ENCODE measurements at places on chromosomes 6 and 20.

- no peak for DNase-seq
Observed at GRCh38 chr6:156928972-156929371, 151.8 kb downstream of the ARID1B start.

GRCh38 chr20:44336725-44337380 is at the start of gene R3HDML:
TSS of gene R3HDML (plus strand) at chr20:44337043. CDS start at chr20:44337158, 115 bp downstream.
- no peak for DNase-seq

DNA sequence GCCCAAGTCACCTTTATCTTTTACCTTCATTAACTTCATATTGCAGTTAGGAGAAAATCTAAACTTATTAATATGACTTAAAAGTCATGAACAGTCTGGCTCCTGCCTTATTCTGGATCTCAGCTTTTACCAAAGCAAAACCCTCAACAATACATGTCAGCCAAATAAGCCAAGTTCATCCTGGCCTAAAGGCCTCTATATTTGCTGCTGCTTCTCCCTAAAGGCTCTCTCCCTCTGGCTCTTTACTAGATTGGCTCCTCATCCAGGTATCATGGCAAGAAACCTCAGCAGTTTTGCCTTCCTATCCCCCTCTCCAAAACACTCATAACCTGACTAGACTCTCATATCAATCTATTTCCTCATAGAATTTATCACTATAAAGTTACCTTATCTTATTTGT is 11.1 kb downstream of the LMBRD1 start:
- no peak for DNase-seq

DNA sequence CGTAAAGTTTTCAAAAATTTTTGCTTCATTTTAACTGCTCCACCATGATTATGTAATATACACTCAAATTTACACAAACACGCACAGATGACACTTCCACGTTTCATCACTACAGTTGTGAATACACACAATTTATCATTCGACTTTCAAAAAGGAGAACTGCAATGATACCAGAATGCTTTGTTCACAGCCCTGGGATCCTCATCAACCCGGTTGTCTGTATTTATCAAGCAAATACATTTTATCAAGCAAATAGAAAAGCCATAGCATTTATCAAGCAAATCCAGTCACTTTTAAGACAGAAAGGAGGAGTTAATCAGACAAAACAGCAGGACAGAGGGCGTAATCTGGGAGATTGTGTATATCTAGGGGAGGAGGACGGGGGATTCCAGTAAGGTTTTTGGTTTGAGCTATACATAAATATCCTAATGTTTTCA is 20.3 kb upstream of the ABT1 start:
- no peak for DNase-seq

GRCh38 chr20:32411955-32412706 is 54.0 kb downstream of the ASXL1 start:
- DNase-seq = no peak

DNA sequence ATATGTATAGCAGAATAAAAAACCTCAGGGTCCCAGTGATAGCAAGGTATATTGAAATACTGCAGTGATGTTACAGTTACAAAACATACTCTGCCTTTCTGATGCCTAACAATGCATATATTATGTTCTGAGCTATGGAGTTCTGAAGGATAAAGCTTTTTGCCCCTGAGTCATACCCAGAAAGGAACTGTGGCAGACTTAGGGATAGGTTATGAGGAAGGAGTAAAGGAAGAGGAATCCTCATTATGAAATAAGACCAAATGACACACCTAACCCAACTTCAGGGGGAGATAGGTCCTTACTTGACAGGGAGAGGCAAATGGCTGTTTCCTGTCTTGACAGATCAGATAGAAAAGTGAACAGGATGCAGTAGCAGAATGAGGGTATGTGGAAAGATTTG is 940.6 kb upstream of the FLRT3 start:
- no peak for DNase-seq

DNA sequence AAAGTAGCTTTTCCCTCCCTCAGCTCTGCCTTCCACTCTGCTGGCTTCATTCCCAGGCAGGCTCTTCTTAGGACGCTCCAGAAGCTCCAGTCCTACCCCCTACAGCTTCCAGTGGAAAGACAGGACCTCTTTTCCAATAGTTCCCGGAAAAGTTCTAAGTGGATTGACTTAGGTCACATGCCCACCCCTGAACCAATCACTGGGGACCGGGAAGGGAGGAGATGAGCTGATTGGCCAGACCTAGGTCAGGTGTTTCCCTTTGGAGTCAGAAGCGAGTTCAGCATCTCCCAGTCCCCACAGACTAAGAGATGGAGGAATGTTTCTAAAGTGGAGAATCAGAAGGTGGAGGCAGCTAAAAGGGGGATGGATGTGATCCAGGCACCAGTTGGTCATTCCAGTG is 62.9 kb upstream of the KCNG1 start:
- no peak for DNase-seq

GRCh38 chr20:48171626-48172356 is 386.5 kb upstream of the SULF2 start:
- DNase-seq = no peak

DNA sequence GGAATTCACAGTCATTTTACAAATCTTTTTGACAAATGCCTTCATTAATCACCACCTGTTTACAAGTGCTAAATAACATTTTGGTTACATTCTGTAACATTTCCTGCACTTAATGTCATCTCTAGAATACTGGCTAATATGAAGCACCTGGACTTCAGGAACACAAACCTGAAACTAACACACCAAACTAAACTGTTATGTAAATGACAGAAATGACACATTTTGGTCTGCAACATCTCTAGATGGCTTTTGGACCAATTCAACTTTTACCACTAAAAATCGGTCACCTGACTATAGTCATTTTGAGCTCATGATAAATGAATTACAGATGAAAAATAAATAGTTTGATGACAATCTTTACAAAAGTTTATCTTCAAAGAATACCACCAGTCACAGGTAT is 80.6 kb downstream of the ATG5 start:
- no peak for DNase-seq

DNA sequence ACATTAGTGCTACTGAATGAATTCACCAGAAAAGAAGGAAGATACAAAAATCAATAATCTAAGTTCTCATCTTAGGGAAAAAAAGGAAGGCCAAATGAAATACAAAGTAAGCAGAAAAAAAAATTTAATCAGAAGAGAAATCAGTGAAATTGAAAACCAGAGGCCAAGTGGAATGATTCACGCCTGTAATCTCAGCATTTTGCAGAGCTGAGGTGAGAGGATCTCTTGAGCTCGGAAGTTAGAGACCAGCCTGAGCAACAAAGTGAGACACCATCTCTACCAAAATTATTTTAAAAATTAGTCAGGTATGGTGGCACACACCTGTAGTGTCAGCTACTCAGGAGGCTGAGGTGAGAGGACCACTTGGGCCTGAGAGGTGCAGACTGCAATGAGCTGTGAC is 21.2 kb upstream of the ASF1A start:
- no peak for DNase-seq

GRCh38 chr20:3687655-3688054 is 5.8 kb upstream of the ADAM33 start:
- DNase-seq = no peak

DNA sequence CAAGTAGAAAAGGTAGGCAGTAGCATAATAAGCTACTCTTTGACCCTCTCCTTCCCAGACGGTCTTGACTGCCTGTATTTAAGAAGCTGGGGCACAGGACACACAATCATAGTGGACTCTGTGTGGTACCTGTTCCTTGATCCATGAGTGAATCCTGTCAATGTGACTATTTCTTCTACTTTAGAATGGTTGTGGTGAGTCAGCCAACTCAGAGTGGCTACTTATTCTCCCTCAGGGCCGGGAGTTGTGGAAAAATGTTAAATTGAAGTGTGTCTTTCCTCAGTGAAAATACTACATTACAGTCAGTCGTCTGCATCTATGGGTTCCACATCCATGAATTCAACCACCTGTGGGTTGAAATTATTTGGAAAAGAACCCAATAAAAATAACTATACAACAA is 30.8 kb upstream of the PREP start:
- DNase-seq = no peak

DNA sequence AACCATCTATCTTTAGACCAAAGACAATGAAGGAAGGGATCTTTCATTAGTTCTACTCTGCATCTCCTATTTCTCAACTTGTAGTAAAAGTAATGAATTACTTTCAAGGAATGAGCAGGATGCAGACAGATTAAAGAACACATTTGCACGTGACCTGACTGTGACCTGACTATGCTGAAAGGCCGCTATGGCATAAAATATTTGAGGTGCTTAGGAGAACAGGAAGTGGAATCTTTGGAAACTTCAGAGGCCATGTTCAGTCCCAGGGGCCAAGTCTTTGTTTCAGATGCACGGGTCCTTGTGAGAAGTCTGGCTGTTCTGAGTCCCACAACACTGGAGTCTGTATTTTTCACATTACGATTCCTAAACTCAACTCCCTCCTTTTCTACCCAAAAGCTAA is 41.0 kb downstream of the NINL start:
- DNase-seq = no peak

DNA sequence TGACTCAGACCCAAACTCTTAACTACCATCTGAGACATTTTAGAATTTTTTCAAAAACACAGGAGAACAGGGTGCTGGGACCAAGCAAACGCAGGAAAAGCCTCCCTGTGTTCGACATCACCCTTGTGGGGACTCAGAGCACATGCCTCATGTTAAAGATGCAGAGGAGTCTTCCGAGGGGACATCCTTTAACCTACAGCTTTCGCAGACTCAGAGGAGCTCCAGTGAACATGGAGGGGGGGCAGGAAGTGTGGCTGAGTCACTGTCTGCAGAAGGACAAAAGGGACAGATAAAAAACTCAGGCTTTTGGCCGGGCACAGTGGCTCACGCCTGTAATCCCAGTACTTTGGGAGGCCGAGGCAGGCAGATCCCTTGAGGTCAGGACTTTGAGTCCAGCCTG is 15.1 kb downstream of the BMP7 start:
- DNase-seq = no peak

DNA sequence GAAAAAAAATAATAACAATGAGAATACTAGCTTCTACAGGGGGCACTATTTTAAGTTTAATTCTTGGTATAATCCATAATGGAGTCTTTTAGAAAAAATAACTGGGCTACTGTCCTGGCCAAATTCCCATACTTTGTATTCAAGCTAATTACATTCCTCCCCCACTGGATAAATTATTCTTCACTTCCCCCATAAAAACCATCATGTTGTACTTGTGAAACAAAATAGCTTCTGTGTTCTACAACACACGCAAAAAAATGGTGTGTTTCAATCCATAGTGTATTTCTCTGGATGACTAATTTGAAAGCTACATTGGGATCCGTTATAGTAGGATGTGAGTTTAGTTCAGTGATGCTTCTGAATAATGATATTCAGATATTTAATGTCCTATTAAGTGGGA is 21.6 kb upstream of the HDDC2 start:
- no peak for DNase-seq

DNA sequence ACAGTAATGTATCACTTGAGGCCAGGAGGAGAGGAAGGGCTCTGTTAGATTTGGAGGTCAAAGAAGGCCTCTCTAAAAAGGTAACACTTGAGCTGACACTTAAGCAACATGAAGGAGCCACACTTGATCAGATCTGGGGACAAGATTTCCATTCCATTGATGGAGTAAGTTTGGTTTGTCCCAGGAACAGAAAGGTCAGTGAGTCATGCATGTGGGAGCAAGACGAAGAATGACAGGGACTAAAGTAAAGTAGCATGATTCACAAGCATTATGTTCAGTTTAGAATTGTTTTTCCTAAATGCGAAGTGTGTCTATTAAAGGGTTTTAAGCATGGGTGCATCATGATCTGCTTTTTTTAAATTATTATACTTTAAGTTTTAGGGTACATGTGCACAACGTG is 47.4 kb downstream of the COL21A1 start:
- DNase-seq = no peak

- no peak for DNase-seq
Observed at GRCh38 chr6:79372757-79373156, 138.3 kb upstream of the HMGN3 start.

DNA sequence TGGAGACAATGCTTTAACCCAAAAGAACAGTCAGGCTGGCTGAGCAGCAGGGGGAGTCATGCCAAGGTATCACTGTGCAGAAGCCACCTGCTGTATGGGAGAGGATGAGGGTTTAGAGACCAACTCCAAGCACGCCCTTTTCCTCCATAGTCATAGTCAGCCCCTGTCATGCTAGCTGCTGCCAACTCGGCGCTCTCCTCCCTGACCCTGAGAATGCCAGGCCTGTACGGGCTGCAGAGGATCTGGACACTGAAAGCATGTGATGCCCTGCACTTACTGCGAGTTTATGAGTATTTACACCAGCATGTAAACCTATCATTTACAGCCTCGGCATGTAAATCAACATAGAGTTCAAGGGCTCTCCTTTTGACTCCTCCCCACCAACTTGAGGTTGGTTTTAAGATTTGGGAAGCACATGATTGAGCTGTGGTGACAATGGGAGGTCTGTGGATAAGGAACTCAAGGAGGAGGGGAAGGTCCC is 11.7 kb upstream of the SCUBE3 start:
- no peak for DNase-seq

DNA sequence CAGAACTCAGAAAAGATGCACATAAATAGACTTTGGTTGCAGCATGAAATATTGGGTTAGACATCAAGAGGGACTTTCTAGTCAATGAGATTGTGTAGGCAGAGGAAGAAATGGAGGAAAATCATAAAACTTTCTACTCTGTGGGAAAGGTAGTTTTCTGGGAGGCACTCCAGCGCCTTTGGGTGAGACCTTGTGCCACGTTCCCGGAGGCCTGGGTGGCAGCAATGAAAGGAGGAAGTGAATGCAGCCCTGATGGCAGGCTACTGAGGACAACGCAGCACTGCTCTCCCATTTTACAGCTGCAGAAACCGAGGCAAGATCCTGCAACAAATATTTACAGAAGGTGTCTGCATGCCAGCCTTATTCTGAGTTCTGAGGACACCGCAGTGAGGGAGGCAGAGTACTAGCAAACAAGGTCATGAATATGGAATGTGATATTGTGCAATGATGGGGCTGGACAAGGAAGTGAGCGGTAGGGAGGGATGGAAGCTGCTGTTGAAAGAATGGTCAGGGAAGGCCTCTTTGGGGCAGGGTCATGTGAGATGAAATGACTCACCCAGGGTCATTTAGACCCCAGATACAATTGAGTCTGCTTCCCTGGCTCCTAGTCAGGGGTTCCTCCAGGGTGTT is 159.1 kb downstream of the TFAP2C start:
- no peak for DNase-seq

DNA sequence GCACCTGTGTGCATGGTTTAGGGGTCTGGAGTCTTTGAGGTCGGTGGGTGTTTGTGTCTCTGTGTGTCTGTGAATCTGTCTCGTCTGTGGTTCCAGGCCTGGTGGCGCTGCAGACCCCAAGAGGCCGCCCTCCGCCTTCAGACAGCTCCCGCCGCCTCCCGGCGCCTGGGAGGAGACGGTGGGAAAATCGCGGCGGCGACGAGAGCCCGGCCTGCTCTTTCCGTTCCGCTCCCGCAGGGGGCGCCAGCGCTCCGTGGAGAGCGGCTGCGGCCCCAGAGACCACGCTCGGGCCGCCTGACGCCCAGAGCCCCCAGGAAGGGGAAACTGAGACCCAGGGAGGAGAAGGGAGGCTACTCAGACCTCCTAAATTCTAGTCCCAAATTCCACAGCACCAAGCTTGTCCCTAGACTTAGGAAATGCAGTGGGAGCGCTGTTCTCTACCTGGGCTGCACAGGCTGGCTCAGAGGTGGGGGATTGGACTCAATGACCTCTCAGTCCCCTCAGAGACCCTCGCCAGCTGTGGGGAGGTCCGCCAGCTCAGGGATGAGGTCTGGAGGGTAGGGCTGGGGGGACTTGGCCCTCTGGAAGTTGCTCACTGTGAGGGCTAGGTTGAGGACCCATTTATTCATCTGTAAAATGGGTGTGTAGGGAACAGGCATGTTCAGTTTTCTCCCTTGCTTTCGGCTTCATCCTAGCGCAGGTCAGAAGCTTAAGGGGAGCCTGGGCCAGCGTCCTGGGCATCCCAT is 36.9 kb upstream of the BLCAP start:
- peak; percentile 35 for DNase-seq
